ENCODE measurements at places on chromosomes 11 and 22.

DNA sequence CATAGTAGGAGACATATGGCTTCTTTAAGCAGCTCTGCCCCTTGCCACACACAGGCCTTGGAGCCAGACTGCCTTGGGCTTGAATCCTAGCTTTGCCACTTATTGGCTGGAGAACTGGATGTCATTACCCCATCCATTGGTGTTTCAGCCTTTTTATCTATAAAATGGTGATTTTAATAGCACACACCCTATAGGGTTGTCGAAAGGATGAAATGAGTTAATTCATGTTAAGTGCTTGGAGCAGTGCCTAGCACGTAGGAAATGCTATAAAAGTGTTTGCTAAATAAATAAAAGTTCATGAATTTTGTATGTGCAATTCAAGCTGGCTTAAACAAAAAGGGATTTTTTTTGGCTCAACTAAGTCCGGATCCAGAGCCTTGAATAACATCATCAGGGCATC lies 120.7 kb downstream of the TIMP3 start:
- H3K4me1 ChIP-seq = peaks cover 5% of the 10 kb centered on the region
- H3K27ac ChIP-seq = no peak overlapping the region
- no peaks in the 10 kb centered on the region for H3K27me3 ChIP-seq
- H3K36me3 ChIP-seq = no peaks in the 10 kb centered on the region
- H3K4me3 ChIP-seq = no peak overlapping the region

DNA sequence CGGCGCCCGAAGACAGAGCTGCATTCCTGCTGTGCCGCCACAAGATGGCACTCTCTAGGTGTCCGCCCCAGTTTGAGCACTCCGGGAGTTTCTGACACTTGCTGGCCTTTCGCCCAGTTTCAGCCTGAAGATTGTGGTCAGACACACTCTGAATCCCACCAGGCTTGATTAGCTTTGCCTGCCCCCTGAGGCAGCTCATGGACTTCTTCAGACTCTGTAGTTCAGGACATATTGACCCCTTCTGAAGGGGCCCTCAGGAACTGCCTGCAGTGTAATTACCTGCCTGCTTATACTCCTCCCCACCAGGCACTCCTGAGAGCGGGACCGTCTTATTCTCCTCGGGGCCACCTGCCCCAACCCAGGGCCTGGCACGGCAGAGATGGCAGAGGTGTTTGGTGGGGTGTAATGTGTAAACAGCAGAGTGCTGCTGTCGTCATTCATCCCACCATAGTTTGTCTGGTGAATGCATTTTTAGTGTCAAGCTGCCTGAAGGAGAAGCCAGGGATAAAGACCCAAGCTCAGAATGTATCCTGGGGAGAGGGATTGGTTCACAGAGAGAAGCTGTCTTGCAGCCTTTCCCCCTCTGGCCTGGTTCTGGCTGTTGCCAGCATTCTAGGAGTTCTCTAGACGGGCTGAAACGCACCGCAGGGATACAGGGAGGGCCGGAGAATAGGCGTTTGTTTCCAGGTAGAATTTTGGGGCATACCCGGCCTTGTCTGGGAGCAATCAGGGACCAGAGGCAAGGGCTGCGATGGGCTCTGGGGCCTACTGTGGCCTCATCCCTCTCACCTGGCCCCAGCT lies 46.4 kb downstream of the EIF3F start:
- no peak overlapping the region for H3K27ac ChIP-seq
- H3K27me3 ChIP-seq = no peaks in the 10 kb centered on the region
- no peaks in the 10 kb centered on the region for H3K36me3 ChIP-seq
- H3K4me3 ChIP-seq = no peak overlapping the region
- DNase-seq = no peak
- peaks cover 7% of the 10 kb centered on the region for H3K4me1 ChIP-seq

DNA sequence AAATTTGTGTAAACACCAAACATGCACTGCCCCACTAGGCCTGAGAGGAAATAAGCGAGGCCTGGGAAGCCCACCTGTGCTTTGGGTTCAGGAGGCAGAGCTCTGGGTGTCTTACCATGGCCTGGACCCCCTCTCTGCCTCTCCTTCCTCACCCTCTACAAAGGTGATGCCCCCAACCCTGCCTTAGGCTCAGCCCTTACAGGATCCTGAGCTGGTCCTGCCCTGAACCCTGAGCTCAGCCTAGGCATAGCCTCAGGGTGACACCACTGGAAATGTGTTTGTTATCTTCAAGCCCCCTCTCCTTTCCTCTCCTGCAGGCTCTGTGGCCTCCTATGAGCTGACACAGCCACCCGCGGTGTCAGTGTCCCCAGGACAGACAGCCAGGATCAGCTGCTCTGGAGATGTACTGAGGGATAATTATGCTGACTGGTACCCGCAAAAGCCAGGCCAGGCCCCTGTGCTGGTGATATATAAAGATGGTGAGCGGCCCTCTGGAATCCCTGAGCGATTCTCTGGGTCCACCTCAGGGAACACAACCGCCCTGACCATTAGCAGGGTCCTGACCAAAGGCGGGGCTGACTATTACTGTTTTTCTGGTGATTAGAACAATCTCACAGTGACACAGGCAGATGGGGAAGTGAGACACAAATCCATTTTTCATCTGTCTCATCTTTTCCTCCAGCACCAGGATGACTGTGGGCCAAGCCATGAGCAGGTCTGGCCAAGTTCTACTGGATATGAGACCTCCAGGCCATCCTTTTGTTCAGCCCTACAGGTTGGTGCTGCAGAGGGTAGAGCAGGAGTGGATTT lies 117.8 kb downstream of the GGTLC2 start:
- H3K36me3 ChIP-seq = no peaks in the 10 kb centered on the region
- no peak for DNase-seq

DNA sequence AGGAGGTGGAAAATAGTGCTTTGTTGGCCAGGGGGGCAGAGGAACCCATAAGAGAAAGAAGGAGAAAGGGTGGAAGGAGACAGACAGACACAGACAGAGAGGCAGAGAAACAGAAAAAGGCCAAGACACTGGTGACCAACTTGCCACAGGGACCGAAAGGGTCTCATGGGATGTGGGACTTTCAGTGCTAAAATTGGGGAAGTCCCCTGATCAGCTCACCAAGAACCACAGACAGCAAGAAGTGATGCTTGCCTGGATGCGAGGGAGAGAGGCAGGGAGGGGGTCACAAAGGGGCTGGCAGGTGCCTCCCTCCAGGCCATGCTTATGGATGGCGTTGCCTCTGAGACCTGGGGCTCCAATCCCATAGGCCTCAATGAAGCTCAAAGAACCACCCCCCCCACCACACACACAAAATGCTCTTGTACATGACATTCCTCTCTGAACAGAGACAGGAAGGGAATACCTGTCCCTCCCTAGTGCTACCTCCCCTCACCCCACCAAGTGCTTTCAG lies 413.4 kb downstream of the MN1 start:
- no peak overlapping the region for H3K27ac ChIP-seq
- no peaks in the 10 kb centered on the region for H3K27me3 ChIP-seq
- no peak for DNase-seq
- no peak overlapping the region for H3K4me3 ChIP-seq

- no peaks in the 10 kb centered on the region for H3K4me1 ChIP-seq
- no peaks in the 10 kb centered on the region for H3K36me3 ChIP-seq
- no peak overlapping the region for H3K4me3 ChIP-seq
- no peak for DNase-seq
Observed at GRCh38 chr22:33519071-33519973, 401.0 kb downstream of the LARGE1 start.

GRCh38 chr11:34549271-34549670 lies 35.7 kb upstream of the ELF5 start:
- H3K4me1 ChIP-seq = no peaks in the 10 kb centered on the region
- H3K27ac ChIP-seq = no peak overlapping the region
- no peak for DNase-seq
- H3K4me3 ChIP-seq = no peak overlapping the region

DNA sequence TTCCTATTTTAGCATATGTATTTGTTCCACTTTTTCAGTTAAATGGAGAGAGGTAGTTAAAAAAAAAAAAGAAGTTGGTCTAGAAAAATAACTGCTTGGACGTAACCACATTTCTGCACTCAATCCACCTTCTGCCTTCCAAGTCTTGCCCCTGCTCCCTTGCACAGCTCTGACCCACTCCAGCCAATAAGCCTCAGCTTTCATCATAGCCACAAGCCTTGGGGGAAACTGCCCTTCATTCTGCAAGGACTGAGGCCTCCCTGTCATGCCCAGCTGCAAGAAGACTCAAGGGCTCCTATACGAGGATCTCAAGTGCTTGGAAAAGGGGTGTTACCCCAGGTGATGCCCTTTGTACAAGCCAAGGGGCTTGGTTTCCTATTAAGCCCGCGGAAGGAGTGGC lies 36.0 kb upstream of the OAF start:
- no peaks in the 10 kb centered on the region for H3K36me3 ChIP-seq
- peaks cover 3% of the 10 kb centered on the region for H3K4me1 ChIP-seq
- no peak for DNase-seq
- H3K4me3 ChIP-seq = no peak overlapping the region
- H3K27me3 ChIP-seq = no peaks in the 10 kb centered on the region
- no peak overlapping the region for H3K27ac ChIP-seq

DNA sequence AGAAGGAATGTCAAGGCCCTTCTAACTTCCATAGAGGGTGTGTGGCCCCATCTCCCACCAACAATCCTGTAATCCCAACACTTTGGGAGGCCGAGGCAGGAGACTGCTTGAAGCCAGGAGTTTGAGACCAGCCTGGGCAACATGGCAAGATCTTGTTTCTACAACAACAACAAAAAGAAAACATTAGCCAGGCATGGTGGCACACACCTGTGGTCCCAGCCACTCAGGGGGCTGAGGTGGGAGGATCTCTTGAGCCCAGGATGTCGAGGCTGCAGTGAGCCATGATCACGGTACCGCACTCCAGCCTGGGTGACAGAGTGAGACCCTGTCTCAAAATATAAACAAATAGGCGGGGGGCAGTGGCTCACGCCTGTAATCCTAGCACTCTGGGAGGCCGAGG lies 16.9 kb downstream of the TSPAN32 start:
- H3K27me3 ChIP-seq = no peaks in the 10 kb centered on the region
- peaks cover 20% of the 10 kb centered on the region for H3K4me1 ChIP-seq
- no peak overlapping the region for H3K27ac ChIP-seq
- no peaks in the 10 kb centered on the region for H3K36me3 ChIP-seq
- H3K4me3 ChIP-seq = no peak overlapping the region

- H3K4me1 ChIP-seq = peaks cover 14% of the 10 kb centered on the region
- no peaks in the 10 kb centered on the region for H3K27me3 ChIP-seq
- H3K27ac ChIP-seq = no peak overlapping the region
- no peak overlapping the region for H3K4me3 ChIP-seq
- DNase-seq = no peak
Observed at GRCh38 chr22:33866511-33866910, 53.8 kb downstream of the LARGE1 start.

- H3K36me3 ChIP-seq = no peaks in the 10 kb centered on the region
- DNase-seq = no peak
- H3K27ac ChIP-seq = no peak overlapping the region
- H3K27me3 ChIP-seq = no peaks in the 10 kb centered on the region
- peaks cover 16% of the 10 kb centered on the region for H3K4me1 ChIP-seq
- no peak overlapping the region for H3K4me3 ChIP-seq
Observed at GRCh38 chr22:17912945-17913721, 111.2 kb downstream of the MICAL3 start.

DNA sequence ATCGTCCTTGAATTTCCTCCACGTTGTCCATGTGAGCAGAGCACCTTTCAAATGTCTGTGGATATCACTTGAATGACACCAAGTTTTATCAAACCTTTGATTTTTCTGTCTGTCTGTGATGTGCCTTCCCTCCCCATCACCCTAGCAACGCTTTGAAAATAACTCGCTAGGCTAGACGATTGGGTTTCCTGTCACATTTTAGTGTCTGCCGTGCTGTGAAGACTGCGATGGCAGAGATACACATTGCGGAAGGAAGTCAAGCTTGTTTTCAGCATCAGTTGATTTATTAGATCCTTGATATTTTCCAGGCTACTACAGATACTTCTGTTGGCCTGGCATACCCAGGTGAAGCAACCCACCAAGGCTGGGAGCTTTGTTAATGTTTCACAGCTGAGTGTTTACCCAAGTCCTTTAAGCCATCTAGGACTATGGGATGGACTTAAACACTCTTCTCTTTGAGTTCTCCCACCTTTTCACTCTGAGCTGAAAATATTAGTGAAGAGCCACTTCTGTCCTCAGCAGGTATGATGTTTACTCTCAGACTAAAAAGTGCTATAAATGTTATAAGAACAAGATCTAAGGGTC lies 93.6 kb upstream of the CD44 start:
- H3K4me1 ChIP-seq = peaks cover 41% of the 10 kb centered on the region
- H3K27ac ChIP-seq = peak overlapping the region; percentile 30
- DNase-seq = peak; percentile 49
- no peaks in the 10 kb centered on the region for H3K36me3 ChIP-seq
- H3K27me3 ChIP-seq = no peaks in the 10 kb centered on the region

DNA sequence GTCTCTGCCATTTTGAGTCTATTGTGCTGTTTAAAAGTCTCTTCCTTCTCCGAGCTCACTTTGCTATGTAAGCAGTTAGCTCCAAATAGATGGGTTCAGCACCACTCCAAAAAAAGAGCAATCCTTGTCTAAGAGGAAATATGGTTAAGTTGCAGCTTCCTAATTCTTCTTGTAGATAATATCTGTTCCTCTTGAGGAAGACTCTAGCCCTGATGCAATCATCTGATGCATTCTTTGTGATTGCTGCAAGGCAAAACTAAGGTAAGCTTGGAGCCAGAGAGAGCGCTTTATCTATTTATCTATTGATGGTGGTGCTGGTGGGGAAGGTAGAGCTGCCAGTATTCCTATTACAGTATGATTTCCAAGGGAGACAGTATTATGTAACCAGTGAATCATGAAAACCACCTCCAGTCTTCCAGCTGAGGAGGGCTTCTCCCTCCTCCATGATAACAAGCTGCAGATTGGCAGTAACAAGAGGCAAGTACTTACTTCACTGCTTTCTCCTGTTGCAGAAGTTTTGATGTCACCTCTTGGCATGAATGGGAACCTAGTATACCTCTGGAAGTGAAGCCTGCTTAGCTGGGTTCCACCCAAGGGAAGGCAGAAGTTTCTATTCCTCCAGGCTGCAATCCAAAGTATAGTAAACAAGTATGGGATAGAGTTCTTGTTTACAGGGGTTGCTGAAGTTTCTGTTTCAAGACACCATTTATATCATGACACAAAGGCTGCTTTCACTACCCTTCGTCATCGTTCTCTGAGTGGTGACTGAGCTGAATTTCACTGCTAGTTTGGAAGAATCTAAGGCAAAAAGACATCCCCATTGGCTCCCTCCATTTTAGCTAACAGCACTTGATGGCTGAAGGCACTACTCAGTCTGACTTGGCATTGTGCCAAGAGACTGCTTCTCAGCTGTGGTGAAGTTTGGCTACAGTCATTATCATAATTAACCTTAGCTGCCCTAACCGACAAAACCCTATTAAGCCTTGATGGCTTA lies 49.7 kb downstream of the FDX1 start:
- H3K27me3 ChIP-seq = no peaks in the 10 kb centered on the region
- no peak overlapping the region for H3K27ac ChIP-seq
- DNase-seq = no peak
- no peaks in the 10 kb centered on the region for H3K36me3 ChIP-seq
- H3K4me3 ChIP-seq = no peak overlapping the region

All from upper lobe of left lung (tissue), 6 donors.